ENCODE measurements at places on chromosomes 3 and 15.

DNA sequence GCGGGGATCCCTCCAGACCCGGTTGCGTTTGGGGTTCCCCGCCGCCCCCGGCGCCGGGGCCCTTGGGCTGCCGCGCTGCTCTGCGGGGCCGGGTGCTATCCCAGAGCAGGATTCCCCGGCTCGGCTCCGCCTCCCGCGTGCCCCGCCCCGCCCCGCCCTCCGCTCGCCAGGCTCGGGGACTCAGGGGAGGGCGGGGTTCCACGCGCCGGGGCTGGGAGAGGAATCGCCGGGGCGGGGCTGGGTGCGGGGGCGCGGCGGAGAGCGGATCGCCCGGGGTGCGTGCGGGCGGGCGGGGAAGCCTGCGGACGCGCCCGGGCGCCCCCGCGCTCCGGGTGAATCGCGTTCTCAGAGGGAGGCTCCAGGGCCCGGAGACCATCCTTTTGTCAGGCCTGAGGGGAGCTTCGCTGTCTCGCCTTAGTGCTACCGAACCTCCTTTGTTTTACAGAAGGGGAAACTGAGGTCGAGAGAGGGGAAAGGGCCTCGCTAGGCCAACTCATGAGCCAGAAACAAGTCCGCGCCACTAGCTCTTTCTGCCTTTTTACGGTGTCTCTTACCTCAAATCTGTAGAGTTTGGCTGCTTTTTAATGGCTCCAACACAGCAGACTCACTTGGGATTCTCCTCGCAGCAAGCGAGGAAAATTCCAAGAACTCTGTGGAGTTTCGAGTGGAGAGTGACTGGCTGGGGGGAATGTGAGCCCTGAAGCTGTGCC is at the start of gene TMEM158:
TSS of gene TMEM158 (minus strand) at position 82 of the 710 bp plus-strand sequence. CDS start 260 bp downstream, outside the sequence.
- DNase-seq = peak; percentile 86

- no peak for DNase-seq
Observed at GRCh38 chr3:124553178-124553577, 177.1 kb upstream of the UMPS start.

GRCh38 chr15:72790302-72790910 is 6.8 kb upstream of the ADPGK start:
- no peak for DNase-seq

DNA sequence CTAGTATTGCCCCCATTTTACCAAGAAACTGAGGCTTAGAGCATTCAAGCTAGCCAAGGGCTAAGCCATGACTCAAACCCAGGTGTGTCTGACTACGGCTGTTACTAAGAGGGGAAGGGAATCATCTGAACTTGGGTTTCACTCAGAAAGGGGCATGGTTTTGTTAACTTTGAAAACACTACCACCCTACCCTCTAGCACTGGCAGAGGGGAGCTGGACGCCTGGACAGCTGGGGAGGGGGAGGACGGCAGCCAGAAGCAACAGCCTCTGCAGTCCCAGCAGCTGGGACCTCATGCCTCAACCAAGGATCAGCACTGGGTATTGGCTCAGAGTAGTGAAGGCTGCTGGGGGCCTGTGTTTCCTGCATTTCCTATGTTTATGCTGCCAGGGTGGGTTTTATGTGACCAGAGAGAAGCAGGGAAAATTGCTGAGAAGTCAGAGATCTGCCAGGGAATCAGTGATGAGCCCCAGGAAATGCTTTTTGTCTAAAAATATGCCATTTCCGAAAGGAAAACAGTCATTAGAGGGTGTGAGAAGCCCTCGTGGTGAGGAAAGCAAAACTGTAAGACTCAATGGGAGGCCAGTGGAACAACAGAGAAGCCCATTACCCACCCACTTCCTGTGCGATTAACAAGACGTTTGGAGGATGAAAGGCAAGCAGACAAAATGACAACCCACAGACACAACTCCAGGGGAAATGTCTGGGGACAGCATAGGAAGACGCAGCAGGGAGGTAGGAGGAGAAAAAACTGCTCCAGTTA is 41.2 kb downstream of the LIPC start:
- no peak for DNase-seq

DNA sequence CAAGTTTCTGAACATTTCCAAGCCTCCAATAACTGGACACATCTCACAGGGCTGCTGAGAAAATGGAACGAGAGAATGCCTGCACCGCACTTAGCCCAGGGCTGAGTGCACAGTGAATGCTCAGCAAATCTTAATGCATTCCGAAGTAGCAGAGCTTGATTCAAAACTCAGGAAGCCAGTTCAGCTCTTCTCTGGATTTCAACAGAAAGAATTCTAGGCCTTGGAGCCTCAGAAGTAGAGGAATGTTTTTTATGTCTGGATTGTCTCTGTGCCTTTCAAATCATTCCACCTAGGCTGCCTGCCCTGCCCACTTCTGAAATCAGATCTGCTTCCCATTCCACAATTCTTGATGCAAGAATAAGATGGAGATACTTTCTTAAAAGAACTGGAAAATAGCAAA is 9.6 kb upstream of the FOXP1 start:
- no peak for DNase-seq

- no peak for DNase-seq
Observed at GRCh38 chr3:111882799-111883198, 23.7 kb downstream of the PHLDB2 start.

DNA sequence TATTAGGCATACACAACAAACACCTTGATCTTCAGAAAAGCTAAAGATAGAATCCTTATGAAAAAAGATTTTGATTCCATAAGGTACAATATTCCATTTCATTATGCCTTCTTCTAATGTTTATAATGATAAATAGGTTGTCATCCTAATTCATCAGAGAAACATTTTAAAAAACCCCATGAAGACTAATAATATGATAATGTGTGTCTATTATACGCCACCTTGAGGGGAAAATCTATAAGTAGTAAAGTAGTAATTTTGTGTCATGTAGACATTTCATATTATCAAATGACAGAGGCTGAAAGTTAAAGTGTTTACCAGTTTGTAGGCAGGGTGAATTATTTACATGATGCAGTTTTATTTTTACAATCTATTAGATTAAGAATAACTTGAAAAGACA is 524.3 kb downstream of the GBE1 start:
- DNase-seq = no peak

DNA sequence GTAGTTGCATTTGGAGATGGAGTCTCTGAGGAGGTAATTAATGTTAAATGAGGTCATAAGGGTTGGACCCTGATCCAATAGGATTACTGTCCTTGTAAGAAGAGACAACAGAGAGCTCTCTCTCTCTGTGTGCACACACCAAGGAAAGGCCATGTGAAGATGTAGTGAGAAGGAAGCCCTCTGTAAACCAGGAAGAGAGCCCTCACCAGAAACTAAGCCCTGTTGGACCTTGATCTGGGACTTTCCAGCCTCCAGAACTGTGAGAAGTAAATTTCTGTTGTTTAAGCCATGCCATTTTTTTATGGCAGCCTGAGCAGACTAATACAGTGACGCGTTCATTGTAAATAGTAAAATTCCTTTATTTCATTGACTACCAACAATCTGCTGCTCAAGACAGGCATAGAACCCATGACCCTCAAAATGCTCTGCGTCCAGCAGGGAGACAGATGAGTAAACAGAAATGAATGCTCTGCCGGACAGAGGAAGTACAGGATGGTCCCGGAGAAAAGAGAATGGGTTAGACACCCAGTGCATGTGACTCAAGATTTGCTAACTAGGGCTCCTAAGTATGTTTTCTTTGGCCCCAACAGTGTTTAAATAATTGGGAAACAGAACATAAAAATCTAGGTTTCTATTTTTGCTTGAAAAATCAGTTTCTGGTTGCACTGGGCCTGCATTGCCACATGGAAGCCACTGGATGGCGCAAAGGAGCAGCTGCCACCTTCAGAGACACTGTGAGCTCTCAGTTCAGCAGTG is 37.9 kb upstream of the TNFAIP8L3 start:
- DNase-seq = no peak

GRCh38 chr3:14424711-14425580 is 22.5 kb downstream of the SLC6A6 start:
- no peak for DNase-seq

DNA sequence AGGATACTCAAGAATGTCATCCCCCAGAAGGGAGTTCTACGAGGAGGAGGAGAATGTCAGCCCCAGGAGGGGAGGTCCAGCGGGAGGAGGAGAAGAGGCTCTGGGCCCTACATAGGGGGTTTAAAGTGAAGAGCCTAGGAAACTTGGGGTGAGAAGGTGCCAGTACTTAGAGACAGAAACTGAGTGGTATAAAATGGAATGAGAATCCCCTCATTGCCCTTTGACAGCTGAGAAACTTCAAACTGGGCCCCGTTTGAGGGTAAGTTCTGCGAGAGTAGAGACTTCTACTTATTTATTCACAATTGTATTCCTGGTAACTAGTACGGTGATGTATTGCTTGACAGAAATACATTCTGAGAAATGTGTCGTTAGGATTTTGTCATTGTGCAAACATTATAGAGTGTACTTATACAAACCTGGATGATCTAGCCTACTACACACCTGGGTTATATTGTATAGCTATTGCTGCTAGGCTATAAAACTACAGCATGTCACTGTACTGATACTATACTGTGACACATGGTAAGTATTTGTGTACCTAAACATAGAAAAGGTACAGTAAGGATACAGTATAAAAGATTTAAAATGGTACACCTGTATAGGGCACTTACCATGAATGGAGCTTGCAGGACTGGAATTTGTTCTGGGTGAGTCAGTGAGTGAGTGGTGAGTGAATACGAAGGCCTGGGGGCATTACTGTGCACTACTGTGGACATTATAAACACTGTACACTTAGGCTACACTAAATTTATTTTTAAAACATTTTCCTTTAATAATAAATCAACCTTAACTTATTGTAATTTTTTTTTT is 62.0 kb downstream of the TSC22D2 start:
- no peak for DNase-seq

DNA sequence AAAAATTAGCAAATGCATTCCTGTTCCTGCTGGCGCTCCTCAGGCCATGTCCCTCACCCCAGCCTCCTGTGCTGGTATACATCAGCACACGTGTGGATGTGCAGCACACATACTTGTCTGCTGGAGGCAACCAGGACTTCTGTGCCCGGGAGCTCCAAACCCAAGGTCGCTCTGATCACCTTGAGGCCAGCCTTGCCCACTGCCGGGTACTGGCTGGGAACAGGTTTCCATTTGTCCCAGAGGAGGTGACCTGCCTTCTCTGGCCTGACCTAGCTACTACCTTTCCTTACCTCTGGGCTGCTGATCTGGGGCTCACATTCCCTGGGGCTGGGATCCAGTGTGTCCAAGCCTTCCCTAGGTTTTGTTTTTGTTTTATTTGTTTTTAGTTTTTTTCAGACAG is 12.1 kb downstream of the PRKCD start:
- no peak for DNase-seq

- DNase-seq = no peak
Observed at GRCh38 chr3:88535563-88535962, 385.8 kb downstream of the C3orf38 start.

DNA sequence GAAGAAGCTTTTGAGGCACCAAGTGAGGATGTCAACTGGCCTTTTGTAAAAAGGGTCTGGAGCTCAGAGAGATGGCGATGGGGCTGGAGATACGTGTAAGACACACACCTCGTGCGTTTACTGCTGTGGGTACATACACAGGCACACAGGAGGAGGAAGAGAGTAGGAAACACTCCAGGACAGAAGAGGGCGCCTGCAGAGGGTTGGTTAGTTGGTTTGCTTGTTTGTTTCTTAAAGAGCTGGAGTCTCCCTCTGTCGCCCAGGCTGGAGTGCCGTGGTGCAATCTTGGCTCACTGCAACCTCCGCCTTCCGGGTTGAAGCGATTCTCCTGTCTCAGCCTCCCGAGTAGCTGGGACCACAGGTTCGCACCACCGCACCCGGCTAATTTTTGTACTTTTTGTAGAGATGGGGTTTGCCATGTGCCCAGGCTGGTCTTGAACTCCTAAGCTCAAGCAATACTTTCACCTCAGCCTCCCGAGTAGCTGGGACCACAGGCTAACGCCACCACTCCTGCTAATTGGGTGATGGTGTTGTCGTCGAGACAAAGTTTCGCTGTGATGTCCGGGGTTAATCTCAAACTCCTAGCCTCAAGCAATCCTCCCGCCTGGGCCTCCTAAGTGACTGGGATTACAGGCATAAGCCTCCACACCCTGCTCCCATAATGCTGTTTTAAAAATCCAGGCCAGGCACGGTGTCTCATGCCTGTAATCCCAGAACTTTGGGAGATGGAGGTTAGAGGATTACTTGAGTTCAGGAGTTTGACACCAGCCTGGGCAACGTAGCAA is 1.3 kb upstream of the PRR20G start:
- no peak for DNase-seq

DNA sequence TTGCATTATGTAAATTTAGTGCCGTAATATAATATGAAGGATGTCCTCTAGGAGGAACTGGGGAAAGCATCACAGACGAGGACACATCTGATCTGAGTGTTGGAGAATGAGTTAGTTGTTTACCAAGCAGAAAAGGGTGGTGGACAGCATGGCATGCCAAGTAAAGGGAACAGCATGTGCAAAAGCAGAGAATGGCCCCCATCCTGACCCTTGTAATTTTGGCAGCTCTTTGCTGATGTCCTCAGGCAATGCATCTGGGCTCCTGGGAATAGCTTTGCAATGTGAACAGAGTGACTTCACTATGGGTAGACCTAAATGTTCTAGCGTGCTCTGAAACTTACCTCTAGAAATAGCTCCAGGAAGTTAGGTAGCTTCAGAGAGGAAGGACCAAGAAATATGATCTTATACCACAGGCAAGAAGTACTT is 263.3 kb downstream of the LPP start:
- DNase-seq = no peak

- DNase-seq = no peak
Observed at GRCh38 chr3:98185180-98185579, 18.7 kb downstream of the OR5H15 start.

- DNase-seq = peak; percentile 87
Observed at GRCh38 chr3:170778240-170779217, 91.5 kb downstream of the RPL22L1 start.

DNA sequence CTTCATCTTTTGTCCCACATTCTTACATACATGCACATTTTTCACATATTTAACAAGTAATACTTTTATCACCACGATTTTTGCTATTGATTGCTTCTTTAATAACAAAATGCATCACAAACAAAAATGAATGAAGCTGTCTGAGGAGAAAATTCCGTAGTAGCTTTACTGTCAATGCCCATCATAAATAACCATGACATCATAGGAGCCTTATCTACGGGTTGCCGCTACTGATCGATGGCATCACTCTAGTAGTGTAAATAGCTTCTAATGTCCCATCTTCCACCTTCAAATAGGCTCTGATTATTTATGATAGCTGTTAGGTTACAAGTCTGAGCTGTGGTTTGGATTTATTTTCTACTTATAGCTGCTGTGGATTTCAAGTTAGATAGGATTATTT is 323.4 kb downstream of the MECOM start:
- no peak for DNase-seq

DNA sequence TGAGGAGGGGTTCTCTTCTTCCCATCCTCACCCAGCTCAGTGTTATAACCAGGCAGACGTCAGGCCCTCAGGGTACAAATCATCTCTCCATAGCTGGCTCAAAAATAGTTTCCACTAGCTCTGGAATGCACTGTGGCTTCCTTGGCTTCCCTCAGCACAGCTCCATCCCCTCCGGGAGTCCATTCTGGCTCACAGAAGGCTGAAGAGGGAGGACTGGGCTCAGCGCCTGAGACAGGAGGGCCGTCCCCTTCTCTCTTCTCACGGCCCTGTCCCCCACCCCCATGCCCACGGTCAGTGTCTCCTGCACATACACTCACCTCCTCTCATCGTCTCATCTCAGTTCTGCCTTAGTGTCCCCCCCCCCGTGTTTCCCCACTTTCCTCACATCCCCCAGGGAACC is 50.1 kb downstream of the UMPS start:
- DNase-seq = no peak
